ENCODE measurements at places on chromosomes 3 and 15.

- no peak for DNase-seq
Measured at GRCh38 chr3:111595232-111595631, at the start of gene ZBED2. Gene ZBED2, minus strand, starts transcription at chr3:111595346. Its CDS starts 1,145 bp downstream, at chr3:111594201.

DNA sequence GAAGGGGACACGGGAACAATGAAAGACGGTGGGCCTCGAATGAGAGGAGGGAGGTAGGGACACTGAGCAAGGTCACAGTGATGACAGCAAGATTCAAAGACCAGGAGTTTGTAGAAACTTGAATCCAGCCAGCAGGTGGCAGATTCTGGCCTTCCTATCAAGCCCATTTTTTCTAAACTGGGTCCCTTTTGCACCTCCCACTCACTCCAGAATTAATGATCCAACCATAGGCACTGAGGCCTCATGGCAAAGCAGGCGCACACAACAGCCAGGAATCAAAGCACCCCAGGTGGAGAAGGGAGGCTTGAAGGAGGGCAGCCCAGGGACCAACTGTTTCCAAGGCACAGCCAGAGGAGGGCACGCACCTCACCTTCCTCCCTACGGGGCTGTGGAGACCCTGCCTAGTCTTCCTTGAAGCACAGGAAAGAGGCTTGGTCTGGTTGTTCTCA lies 90.2 kb downstream of the ANP32A start:
- peak; percentile 32 for DNase-seq

DNA sequence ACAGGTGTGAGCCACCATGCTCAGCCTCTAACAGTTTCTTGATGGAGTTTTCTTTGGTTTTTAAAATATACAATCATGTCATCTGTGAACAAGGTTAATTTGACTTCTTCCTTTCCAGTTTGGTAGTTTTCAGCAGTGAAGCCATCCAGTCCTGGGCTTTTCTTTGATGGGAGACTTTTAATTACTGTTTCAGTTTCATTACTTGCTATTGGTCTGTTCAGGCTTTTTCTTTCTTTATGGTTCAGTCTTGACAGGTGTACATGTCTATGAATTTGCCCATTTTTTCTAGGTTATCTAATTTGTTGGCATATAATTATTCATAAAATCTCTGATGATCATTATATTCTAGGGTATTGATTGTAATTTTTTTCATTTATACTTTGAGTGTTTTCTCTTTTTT lies 36.8 kb downstream of the PFN2 start:
- no peak for DNase-seq

DNA sequence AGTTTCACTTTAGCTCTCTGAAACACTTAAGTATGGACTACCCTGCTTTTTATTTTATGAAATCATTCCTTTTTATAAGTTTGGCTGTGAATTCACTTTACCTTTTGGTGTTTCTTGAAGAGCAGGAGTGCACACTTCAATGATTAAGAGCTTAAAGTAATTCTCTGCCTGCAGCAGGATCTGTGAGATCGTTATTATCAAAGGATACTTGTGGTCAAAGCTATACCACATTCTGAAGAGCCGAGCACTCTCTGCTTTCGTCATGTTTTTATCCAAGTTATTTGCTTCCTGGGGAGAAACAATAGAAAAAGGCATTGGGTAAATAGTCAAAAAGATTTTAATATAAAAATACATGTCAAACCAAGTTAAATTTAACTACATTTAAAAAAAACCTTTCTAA lies 243.7 kb downstream of the CHST2 start:
- no peak for DNase-seq
